ENCODE measurements at places on chromosomes 16 and 17.
A peak's percentile ranks its signal among the peaks of the same experiment; 100 is the strongest.

DNA sequence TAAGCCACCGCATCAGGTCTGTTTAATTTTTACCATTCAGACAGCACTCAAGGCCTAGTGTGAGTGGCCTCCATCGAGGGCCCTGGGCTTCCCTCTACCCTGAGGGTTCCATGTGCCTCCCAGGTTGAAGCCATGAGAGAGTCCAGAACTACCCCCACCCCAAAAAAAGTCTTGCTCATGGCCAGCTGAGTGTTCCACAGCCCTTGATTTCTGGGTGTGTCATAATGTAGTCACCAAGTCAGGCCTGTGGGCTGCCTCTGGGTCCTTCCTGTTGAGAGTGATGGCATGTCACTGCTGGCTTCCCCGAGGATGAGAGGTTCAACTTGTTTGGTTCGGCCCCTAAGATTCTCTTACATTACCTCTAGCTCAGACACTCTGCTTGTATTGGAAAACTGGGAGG, 100.6 kb downstream of the PITPNC1 start:
- DNase-seq, result no peak

GRCh38 chr16:411576-412265, 10.0 kb downstream of the DECR2 start:
- DNase-seq, result no peak

DNA sequence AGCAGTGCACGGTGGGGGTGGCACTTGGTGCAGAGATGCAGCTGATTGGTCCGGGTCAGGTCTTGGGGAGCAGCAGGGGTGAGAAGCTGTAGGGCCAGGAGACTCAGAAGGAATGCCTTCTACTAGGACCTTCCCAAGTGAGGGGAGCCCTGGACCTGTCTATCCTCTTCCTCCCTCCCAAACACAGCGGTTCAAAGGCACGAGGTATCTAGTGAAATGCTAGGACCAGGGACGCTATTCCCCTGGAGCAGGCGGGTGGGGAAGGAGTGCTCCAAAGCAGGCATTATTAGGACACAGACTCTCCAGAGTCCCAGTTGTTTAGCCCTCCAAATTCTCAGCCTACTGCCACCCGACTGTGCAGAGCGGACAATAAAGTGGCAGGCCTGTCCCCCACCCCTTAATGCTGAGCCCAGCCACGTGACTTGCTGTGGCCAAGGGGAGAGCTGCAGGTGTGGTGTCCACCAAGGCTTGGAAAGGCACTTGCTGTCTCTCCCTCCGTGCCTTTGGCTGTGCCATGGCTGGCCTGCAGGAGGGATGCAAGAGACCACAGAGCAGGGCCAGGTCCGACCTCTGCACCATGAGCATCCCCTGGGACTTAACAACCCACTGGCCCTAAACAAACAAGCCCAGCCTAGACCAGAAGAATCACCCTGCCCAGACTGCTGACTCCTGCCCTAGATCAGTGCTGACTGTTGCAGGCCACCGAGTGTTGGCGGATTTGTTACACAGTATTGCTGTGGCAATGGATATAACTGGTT, 97.2 kb downstream of the TBC1D16 start:
- DNase-seq, result no peak

- DNase-seq, result no peak
Observed at GRCh38 chr17:64017381-64017980, 3.0 kb downstream of the ICAM2 start.

DNA sequence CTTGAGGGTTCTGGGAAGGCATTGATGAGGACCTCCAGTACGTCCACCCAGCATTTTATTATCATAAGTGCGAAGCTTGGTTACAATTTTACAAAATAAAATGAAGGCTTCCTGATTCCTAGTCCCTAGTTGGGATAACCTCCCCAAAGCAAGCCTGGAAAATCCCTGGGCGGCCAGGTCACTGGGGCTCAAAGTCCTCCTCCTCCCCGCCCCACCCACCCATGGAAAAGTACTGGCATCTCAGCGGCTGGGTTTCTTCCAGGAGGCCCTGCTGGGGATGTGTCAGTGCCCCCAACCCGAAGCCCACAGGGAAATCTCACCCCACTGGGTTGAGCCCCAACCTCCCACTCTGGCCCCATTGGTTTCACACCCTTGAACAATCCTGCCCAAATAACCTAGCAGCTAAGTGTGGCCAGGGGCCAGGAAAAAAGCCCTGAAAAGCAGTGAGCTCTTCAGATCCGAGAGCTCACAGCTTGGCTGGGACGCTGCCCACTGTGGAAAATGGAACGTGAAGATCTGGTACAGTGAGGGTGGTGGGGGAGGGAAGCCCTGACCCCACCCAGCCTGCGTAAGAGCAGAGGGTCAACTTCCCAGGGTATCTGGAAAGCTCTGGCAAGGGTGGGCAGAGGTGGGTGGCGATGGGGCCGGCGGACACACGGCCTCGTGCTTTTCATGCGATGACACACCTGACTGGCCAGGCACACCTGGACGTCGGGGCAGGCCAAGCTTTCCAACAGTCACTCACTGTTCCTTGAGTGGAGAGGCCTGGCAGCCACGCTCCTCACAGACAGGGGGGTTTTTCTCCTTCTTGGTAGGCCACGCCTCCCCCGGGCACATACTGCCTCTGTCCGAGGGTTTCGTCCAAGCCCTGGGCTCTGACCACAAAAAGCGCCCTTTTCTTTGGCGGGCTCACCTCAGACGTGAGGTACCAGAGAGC, 324.5 kb downstream of the SOX9 start:
- no peak for DNase-seq

DNA sequence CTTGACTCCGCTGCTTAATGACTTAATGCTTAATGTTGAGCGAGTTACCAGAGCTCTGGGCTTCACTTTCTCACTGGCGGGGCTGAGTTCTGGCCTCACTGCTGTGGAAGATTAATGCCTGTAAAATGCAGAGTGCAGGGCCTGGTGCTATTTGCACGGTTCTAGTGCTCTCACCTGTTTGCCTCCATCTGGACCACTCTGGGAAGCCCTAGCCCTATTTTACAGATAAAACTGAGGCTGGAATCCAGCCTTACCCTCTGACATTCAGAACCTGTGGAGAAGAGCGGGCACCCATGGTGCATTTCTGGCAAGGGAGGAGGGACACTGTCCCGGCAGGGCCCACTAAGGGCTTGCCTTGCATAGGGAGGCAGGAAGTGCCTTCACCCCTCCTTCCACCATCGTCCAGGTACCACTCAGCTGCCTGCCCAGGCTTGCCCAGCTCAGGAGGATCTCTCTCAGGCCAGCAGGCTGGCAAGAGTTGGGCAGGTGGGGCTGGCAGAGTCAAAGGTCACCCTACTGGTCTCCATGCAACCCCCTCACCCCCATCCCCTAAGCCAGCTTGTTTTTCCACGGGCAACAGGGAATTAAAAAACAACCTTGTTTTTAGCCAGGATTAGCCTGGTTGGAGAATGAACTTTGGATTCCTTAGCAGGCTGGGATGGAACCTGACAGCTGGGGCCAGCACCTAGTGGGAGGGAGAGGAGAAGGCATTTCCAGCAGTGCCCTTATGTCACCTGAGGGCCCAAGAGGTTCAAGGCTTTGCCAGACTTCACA, 4.1 kb upstream of the UBALD1 start:
- no peak for DNase-seq

DNA sequence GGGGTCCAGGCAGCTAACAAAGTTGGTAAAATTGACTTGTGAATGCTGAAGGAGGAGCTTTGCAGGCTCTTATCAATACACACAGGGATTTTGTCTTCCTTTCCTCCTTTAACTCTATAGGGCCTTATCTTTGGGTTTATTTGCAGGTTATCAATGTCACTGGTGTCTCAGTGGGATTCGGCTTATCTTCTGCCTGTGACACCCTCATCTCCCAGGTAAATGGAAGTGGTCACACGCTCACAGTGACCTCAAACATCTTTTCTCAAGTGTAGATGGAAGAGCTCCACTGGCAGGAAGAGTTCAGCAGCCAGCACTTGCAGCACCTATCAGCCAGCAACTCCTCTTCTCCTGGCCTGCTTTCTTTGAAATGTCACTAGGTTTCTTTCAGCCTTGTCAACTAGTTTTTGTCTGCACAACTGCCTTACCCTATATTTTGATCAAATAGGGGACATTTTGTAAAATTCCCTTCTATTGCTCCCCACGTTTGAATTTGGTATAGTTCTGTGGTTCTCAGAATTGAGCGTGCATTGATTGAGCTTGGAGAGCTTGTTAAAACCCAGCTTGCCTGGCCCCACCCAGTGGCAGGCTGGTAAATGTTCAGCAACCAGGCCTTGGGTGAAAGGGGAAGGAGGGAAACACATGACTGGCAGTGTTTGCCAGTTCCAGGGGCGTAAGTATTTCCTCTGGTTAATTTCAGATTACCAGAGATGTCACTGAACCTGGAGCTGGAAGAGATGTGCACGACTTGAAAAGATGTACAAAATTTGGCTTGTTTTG, 12.8 kb downstream of the SLC47A1 start:
- DNase-seq, result no peak

DNA sequence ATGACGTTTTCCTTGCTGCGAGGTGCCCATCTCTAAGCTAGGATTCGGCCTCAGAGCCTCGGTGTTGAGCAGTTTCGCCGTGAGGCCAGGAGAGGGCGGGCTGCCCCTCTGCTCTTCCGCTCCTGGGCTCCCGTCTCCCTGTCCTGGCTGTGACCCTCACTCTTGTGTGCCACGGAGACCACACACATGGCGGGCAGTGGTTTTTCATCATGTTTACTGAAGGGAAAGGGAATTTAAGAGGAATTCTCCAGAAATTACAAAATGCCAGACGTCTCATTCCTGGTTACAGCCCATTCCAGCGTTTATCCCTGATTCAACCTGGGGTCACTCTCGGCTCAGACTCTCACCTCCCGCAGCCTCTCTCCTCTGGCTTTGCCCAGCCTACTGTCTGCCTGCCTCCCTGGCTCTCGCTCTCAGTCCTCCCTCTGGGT, 96.8 kb upstream of the ELAC2 start:
- DNase-seq, result peak; percentile 40

GRCh38 chr16:19245326-19245925, 40.1 kb upstream of the CLEC19A start:
- DNase-seq, result no peak

DNA sequence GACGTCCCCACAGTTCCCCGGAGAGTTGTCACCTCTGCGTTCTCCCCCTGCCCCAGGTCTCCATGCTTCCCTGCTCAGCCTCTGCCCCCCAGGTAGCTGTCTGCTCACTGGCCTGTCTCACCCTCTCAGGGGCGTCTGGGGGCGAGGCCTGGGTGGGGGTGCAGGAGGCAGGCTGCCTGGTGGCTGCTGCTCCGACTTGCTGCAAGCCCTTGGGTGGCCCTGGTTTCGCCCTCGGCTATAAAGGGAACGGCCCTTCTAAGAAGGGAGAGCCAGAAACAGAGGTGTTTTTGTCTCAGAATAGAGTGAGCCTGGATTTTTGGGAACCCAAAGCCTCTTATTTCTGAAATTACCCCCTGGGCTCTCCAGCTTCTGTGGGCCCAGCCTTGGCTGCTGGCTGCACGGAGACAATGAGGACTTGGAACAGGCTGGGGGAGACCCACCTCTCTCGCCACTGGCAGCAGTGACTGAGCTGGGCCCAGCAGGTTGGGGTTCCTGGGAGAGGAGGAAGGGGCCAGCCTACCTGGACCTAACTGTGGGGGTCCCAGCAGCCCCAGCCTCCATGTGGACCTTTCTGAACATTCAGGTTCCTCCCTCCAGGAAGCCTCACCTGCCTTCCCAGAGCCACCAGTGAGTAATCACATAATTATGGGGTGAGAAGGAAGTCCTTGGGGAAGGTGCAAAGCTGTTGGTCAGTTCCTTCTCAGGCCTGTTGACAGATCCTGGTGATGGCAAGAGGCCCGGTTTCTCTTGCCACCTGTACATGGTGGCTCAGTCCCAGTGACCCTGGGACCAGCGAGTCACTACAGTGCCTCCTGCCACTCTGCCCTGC, 15.5 kb upstream of the SPNS2 start:
- peak; percentile 86 for DNase-seq

DNA sequence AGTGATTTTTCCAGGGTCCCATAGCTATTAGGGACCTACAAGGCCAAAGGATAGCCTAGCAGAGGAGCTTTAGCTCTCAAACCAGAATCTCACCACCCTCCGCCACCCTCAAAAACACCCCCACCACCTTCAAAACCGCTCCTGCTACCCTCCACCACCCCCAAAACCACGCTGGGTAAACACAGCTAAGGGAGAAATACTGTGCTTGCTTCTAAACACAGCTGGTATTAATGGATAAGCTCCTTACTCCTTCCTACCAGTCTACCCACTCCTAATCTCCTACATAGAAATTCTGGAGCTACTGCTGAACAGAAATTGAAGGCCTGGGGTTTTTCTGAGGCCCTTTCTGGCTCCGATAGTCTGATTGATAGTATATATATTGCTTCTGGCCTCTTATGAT, 2.2 kb upstream of the LPCAT2 start:
- DNase-seq, result no peak

DNA sequence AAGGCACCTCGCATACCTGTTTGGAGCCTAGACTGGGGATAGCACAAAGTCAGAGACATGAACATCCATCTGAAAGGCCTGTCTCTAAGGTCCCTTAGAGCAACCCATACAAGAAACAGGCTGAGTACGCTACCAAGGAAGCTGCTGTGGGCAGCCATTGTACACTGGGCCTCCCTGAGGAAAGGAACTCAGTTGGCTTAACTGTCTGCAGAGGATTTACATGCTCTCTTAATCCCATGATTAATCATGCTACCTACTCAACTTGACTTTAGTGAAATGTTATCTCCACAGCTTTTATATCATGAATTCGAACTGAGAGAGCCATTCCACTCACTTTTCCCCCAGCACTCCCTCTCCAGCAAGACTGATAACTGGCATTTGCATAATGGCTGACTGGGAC, 26.0 kb downstream of the PHLPP2 start:
- DNase-seq, result no peak

GRCh38 chr17:41507315-41507880, 2.0 kb upstream of the KRT13 start:
- DNase-seq, result no peak

DNA sequence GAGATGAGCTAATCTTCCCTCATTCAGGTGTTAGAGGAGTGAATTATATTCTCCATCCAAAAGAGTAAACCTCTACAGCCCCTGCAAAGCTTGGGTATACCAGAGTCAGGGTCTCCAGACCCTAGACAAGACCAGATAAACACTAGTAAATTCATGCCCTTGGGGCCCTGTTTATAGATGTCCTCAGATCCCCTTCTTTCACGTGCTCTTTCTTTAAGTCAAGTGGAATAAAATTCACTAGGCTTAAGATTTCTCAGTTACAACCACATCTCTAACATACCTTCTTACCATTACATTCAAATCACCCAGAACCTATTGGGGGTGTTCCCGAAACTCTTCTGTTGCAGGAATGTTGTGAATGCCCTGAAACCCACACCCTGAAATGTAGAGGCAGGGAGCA, 2.2 kb upstream of the C17orf58 start:
- no peak for DNase-seq

- no peak for DNase-seq
Observed at GRCh38 chr16:54409982-54410381, 123.4 kb upstream of the IRX3 start.

GRCh38 chr17:16917671-16918394, 54.1 kb downstream of the TNFRSF13B start:
- no peak for DNase-seq
